Cardiac fibroblast (primary cell): ENCODE measurements at places on chromosomes 6 and 20.

DNA sequence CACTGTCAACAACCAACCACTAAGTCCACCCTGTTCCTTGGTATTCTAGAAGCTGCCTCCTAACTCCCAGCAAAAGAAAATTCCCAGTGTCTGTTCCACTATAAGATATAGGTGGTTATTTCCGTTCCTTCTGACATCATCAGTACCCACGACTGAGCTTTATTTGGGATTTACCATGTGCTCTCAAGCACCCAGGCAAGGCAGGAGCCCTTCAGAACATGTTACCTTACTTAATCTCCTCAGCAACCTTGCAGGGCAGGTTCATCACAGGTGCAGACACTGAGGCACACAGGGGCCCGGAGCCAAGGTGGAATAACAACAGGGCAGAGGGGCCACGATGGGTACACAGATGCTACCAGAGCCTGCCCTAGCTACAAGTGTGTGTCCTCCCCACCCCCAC lies 10.8 kb downstream of the ABHD16A start:
- DNase-seq: no peak

- no peak for DNase-seq
Measured at GRCh38 chr6:79548304-79548703, 11.1 kb upstream of the LCA5 start.

DNA sequence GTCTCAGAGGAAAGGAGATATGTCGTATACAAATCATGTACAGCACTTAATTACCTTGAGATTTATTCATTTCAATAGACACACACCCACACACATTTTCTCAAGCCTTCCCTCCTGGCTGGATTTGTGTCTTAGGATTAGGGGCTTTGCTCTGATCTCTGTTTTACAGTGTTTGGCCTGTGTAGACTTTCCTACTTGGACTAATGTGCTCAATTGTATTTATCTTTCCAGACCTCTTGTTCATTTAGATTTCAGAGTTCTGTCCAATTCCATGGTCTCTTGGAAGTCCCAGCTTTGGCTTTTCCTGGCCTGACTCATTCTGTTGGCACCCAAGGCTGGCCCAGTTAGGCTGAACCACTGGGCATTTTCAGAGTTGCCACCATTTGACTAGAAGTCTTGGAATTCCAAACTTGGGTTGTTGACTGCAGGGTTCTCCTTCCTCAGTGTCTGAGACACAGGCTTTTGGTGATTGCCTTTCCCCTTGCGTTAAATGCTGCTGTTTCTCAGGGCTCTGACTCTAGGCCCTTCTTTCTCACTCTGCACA lies 8.9 kb upstream of the RFPL4B start:
- peak; percentile 4 for DNase-seq

- no peak for DNase-seq
Measured at GRCh38 chr20:2610326-2610725, 42.1 kb upstream of the NOP56 start.

DNA sequence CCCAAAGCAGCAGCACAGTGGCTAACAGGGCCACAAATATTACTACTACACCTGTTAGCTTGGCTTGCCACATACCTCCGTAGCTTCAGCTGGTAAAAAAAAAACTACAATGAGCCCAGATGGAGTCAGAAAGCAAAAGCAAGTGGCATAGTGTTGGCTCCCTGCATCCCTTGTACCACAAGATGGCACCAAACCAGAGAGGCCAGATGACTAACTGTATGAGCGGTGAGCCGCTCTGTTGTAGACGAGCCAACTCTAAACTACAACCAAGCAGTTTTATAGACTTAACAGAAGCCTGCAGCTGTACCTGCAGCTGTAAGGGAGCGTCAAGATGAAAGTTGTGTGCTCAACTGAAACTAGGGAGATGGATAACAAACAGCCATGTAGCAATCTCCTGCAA lies 84.5 kb upstream of the MCHR2 start:
- peak; percentile 36 for DNase-seq

DNA sequence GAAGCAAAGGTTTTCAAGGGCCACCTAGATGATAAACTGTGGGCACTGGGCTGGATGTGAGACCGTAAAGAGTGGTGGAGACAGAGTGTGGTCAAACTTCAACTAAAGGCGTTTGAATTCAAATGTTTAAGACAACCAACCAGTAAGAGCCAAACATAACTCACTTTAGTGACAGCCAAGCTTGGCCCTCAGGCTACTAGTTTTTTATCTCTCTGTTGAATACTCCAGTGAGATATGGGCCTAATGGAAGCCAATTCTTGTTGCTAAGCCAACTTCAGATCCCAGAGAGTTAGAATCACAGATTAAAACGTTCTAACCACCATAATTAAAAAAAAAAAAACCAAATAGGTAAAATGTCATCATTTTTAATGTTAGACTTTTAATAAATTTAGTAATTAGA lies 57.3 kb downstream of the TRMT6 start:
- no peak for DNase-seq

GRCh38 chr6:106884576-106884975 lies 90.0 kb downstream of the CD24 start:
- no peak for DNase-seq

DNA sequence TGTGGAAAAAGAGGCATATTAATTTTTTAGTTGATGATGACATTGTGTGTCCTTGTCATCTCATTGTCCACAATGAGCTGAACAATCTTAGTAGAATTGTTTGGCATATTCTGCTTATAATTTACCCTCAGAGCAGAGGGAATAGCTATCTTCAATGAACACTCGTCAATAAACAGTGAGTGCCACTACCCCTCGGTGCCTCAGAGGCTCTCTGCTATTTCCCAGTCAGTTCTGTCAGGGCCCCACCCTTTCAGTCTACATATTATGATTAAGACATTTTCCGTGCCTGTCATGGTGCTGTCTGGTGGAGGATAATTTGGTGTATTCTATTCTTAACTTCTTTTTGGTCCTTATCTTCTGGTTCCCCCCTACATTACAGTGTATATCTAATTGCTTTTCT lies 31.2 kb downstream of the NUS1 start:
- no peak for DNase-seq

DNA sequence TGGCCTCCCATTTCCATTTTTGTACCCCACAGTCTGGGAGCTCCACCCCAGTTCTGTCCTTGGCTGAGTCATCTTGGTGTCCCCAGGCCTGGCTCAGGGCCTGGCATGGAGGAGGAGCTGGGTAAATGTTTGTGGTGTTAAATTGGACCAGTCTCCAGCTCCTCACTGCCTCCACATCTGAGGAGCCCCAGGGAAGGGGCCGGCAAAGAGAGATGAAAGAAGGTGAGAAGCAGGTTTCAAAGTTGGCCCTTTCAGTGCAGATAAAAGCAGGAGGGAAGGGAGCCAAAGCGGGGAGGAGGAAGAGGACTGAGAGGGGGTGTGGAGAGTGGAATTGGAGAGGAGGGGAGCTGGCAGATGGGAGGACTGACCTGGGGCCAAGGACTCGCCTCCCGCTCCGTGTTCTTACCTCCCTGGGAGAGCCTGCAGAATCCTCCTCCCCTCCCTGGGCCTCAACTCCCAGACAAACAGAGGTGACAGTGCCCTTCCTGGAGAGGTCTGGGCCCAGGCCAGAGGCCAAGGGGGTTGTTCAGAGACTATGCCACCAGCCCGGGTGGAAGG lies 89.0 kb downstream of the CD40 start:
- no peak for DNase-seq

GRCh38 chr6:5462856-5463255 lies 201.5 kb downstream of the FARS2 start:
- DNase-seq: no peak

DNA sequence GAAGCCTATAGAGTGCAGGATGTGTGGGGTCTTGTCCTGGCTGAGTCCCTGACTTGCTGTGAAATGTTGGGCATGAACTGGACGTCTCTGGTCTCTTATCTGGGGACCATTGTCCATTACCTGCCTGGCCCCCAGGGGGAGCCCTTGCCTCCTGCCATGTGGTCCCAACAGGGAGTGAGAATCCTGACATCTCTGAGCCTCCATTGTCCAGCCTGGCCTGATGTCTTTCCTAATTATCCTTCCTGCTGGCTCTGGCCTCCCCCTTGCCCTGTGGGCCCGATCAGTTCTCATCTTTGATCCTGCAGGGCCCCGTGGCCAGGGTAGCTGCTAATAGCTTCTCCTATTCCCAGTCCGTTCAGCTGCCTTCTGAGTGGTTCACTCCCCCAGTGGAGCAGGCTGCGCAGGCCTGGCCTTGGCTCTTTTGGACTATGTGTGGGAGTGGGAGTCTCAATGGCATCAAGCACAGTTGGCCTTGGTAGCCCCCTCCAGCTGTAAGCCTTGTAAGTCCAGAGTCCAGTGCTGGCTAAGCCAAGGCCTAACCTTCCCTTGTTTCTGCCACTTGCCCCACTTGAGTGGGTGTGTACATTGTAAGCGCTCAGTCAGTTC lies 77.9 kb upstream of the RALY start:
- peak; percentile 27 for DNase-seq

- DNase-seq: no peak
Measured at GRCh38 chr20:43458422-43458924, 777 bp downstream of the SRSF6 start.

- DNase-seq: peak; percentile 62
Measured at GRCh38 chr20:54062812-54063280, 7.5 kb downstream of the BCAS1 start.

- DNase-seq: no peak
Measured at GRCh38 chr6:14276071-14276470, 158.5 kb downstream of the CD83 start.

DNA sequence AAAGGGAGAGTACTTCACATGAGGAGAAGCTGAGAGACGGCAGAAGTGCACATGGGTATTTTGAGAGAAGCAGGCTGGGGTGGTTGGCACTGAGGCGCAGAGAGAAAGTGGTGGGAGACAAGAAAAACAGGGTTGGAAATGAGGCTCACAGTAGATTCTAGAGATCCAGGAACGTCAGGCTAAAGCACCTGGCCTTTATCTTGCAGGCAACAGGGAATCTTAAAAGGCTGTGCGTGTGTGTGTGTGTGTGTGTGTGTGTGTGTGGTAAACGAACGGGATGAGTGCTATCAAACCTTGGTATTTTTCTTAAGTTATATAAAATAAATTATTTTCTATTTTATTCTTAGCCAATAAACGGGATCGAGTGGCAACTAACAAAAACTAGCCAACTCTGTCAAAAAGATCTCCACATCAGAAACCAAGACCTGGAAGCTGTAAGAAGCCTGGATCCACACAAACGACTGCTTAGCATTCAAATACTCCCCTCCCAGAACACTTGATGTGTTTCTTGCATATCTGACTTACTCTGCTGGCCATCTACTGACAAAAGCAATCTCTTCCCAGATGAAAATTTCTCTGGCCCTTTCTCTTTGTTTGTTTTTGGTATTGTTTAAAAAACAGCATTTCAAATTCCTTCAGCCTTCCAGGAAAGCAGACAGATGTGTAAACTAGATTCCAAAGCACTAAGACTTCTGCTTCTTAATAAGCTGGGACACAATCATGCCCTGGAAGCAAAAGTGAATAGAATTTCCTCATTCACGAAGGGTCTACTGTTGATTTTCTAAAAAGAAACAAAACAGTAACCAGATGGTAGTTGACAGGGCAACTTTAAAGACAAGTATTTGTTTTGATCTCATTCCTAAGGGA lies 44.8 kb upstream of the FABP7 start:
- no peak for DNase-seq

- DNase-seq: peak; percentile 47
Measured at GRCh38 chr6:29702519-29703103, 20.6 kb upstream of the HLA-F start.

DNA sequence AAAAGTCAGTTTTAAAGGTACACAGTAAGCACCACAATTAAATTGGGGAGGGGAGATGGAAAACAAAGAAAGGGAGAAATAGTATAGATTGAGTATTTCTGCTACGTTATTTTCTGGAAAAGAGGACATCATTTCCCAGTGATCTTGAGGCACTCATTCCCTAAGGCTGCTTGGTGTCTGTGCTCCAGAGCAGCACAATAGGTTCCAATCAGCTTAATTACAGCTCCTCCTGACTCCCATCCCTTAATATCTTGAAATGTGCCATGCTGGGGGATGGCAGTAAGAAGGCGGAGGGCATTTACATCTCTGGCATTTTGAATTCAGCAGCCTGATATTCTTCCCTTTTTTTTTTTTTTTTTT lies 39.5 kb upstream of the BEND3 start:
- DNase-seq: no peak

DNA sequence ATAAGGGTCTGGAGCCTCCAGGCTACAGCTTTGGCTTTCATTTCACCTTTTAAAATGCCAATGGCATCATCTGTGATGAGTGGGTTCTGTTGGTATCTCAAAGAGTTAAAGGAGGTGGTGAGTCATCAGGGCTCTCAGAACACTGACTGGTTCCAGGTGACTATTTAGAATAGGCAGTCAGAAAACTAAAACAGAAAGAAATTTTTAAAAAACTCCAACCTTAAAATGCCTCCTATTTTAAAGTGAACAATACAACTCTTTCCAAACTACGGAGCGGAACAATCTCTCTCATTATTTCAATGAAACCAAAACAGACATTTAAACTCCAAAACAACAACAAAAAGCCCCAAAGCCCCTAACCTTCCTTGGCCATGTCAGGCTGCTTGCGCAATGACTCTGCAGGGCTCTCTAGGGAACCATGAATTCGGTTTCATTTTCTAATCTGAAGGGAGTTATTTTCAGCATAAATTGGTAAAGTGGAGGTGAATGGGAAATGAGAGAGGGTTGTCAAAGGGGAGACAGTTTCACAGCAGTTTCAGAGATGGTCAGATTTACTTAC lies 194.9 kb downstream of the KIF6 start:
- peak; percentile 36 for DNase-seq

GRCh38 chr6:11527274-11527870 lies 10.2 kb upstream of the TMEM170B start:
- DNase-seq: peak; percentile 15

DNA sequence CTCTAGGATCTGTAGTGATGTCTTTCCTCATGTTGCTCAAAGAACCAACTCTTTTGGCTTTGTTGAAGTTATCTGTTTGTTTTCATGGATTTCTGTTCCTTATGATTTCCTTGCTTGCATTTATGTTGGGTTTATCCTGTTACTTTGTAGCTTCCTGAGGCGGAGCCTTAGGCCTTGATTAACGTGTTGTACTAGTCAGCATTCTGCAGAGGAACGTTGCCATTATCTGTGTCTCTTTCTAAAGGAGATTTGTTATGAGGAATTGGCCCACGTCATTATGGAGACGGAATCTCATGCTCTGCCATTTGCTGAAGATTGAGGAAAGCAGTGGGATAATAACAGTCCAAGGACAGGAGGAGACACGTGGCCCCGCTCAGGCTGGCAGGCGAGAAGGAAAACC lies 29.9 kb downstream of the UCKL1 start:
- DNase-seq: no peak

DNA sequence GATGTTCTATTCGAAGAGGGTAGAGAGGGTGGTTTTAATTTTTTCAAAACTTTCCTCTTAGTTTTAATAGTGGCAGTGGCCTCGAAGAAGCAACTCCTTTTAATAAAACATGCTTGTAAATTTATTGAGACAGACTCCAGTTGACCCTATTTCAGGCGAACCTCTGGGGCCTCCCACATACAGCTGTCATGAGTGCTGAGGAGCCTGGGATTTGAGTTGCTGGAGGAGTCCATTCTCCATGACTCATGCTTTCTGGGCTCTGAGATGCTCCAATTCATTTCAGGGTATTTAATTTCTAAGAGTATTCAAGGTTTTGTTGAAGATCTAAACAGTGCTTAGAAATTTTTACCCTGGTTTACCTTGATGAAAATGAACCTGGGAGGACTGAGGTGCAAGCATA lies 580.4 kb downstream of the CBLN4 start:
- no peak for DNase-seq

- peak; percentile 16 for DNase-seq
Measured at GRCh38 chr20:10802236-10802635, 128.4 kb upstream of the JAG1 start.
